Brain microvascular endothelial cell (primary cell): ENCODE measurements at places on chromosomes 16 and 17.

- DNase-seq: peak; percentile 65
Measured at GRCh38 chr16:28067604-28068379, 4.3 kb upstream of the GSG1L start.

DNA sequence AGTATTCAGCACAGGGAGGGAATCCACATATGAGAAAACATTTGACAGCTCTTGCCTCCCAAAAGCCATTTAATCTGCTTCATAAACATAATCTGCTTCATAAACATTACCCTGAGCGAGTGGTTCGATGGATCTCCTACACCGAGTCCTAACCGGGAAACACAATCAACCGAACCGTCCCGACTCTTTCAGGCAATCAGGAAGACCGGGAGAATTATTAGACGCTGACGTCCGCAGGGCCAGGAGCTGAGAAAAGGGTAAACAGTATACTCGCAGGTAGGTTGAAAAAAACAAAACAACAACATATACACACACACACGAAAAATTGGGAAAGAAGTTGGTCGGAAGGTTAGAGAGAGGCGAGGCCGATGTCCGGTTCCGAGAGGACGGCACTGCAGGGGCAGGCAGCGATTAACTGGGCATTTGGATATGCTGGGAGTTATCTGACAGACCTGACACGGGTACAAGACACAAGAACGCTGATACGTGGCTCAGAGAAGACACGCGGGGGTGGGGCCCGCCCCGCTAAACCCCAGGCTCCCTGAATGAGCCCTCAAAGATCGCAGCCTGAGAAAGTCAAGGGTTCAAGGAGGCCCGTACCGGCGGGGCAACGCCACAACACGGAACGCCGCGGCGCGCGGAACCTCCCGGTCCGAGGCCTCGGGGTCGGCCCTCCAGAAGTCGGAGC lies 585 bp downstream of the AP1G1 start:
- DNase-seq: peak; percentile 30

- DNase-seq: no peak
Measured at GRCh38 chr16:1050516-1050915, 22.0 kb upstream of the SSTR5 start.

DNA sequence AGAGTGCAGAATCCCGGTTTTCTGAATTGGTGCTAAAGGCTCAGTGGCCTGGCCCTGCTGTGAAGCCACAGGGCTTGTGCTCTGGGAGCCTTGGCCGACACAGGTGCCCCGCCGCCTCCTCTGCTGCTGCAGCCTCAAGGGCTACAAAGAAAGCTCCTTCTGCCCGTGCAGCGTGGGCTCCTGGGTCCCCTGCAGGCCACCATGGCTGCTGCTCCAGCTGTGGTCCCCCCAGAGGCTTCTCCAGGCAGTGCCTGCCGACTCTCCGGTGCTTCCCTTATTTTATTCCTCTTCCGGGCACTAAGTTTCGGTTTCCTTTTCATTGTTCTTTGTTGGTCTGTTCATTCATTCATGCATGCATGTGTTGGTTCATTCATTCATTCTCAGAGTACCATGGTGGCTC lies 53.1 kb downstream of the CMIP start:
- DNase-seq: no peak

DNA sequence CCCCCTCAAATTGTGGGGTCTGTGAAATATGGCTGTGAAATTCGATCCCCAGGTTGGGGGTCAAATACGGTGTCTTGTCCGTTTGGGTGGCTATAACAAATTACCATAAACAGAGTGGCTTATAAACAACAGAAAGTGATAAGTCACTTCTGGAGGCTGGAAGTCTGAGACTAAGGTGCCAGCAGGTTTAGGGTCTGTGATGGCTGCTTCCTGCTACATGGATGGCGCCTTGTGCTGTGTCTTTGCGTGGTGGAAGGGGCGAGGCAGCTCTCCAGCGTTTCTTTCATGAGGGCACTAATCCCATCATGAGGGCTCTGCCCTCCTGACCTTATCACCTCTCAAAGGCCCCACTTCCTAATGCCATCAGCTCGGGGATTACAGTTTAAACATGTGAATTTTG lies 120.0 kb downstream of the IRF8 start:
- no peak for DNase-seq

GRCh38 chr17:58747674-58748073 lies 8.0 kb upstream of the PPM1E start:
- DNase-seq: no peak

DNA sequence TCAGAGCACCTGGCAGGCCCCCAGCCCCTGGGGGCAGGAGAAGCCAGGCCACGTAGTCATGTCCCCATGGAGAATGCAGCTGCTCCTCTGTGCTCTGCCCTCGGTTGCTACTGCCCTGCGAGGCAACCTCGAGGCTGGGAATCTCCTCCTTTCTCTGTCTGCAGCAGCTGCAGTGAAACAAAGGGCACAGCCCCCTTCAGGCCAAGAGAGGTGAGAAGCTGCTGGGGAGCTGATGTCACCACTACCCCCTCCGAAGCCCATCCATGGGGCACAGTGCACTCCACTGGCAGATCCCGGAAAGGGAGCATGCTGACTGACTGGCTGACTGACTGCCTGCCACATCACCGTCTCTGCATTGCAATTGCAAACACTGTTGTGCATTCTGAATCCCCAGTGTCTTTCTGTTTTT lies 103.7 kb downstream of the GRIN2A start:
- DNase-seq: no peak

DNA sequence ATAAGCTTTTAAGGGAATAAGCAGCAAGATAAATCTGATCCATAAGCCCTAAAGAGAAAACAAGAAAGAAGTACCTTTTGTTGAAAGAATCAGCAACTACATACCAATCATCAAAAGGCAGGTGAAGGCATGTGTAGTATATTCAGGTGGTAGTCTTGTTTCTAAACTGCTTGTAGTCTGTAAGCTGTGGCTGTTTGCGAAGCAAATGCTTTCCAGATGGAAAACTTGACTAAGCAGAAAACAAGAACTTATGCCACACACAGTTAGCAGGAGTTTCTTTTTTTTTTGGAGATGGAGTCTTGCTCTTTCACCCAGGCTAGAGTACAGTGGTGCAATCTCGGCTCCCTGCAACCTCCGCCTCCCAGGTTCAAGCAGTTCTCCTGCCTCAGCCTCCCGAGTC lies 5.7 kb downstream of the CBX1 start:
- DNase-seq: no peak

- no peak for DNase-seq
Measured at GRCh38 chr17:48310748-48311213, 119.2 kb downstream of the SKAP1 start.

- DNase-seq: no peak
Measured at GRCh38 chr16:79810449-79811189, 210.1 kb upstream of the MAF start.

DNA sequence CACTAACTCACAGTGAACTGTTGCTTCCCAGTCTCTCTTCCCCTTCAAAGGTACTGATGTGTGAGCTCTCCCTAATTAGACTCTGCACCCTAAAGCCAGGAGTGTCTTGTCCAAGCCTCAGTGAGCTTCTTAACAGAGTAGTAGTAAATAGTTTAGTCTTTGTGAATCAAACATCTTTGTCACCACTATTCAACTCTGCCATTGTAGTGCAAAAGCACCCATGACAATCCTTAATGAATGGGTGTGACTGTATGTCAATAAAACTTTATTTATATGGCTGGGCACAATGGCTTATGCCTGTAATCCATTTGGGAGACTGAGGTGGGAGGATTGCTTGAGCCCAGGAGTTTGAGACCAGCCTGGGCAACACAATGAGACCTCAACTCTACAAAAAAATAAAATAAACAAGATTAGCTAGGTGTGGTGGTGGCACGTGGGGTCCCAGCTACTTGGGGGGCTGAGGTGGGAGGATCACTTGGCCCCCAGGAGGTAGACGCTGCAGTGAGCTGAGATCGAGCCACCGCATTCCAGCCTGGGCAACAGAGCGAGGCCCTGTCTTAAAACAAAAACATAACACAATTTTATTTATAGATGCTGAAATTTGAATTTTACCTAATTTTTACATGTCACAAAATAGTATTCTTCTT lies 45.5 kb upstream of the TNRC6A start:
- no peak for DNase-seq

DNA sequence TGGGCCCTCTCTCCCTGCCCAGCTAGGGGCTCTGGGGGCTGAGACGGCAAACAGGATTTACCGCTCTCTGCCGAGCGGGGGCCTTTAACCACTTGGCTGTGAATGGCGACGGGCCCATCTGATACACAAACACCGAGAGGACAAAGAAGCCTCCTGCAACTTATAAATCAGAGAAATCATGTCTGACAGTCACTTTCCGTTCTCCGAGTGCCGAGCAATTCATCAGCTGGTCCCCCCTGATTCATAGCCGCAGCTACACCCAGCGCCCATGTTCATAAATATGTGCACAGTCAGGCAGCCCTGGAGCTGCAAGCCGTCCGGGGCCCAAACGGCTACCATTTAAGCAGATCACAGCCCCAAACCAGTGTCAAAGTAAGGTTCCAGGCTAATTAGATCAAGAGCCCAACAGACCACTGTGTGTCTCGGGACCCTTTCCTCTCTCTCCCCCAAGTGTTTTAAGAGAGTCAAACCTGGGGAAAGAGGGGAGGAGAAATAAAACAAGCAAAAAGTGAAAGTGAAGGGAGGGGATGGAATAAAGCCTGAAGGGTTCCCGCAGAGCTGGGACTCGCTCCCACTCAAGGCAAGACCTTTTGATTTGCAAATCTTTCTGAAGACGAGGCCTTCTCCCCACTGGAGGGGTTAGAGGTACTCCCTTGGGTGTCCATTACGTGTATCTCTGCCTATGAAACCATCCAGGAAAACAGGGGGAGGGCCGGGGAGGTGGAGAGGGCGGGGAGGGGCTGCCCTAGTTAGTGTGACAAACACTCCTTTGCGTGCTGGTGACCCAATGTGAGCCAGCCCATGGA lies 154.7 kb downstream of the C16orf78 start:
- peak; percentile 1 for DNase-seq

DNA sequence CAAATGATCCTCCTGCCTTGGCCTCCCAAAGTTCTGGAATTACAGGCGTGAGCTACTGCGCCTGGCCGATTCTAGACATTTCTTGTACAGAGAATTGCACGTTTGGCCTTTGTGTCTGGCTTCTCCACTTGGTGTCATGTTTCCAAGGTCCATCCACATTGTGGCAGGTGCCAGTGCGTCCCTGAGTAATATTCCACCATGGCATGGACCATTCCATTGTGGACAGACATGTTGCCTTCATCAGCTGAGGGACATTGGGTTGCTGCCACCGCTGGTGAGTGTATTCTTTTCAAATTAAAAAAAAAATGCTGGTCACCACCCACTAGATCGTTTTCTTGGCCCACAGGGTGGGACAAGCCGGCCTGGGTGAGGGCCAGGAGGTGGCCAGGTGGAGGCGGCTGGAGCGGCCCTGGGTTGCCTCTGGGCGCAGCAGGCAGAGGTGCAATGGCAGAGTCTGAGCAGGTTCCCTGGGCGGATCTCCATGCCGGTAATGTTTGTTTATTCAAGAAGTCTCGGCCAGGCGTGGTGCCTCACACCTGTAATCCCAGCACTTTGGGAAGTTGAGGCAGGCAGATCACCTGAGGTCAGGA lies 274.1 kb downstream of the SEC14L1 start:
- no peak for DNase-seq

DNA sequence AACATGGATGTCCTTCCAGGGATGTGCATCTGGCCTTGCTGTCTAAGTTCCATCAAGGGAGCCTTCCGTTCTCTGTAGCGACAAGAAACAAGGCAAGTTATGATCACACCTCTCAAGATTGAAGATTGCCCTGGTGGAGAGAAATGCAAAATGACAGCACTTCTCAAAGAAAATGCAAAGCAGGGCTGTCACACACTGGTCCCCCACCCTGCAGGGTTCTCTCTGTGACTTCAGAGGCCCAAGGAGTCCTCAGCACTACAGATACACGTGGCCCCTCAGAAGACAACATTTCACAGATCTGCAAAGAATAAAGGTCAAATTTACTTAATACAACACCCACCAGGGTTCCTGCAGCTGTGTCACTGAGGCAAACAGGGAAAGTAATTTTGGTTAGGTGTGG lies 60.7 kb upstream of the TEX2 start:
- DNase-seq: no peak

- no peak for DNase-seq
Measured at GRCh38 chr16:24989494-24989893, 25.7 kb downstream of the ARHGAP17 start.

GRCh38 chr16:10206215-10206614 lies 24.0 kb upstream of the GRIN2A start:
- DNase-seq: no peak

DNA sequence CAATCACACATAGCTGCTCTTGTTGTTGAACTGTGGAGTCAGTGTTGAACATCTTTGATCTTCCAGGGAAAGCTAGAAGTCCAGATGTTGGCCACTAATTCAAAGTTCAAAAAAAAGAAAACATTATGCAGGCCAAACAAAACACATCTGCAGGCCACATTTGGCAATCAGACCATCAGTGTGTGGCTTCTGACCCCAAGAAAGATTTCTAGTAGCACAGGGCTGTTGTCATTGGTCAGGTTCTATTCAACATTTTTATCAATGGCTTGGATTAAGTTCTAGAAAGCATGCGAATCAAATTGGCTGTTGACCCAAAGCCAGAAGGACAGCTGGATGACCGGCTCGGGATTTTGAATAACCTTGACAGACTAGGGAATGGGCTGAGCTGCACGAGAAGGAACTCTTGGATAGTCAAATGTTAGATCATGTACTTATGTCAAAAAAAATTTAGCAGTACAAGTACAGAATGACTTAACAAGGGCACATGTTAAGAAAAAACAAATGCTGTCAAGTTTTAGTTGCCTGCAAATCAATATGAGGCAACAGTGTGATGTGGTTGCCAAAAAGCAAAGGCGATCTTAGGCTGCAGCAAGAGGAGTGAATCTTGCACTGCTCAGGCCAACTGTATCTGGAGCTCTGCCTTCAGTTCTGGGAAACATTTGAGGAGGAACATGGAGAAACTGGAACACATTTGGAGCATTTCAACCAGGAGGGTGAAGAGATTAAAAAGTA lies 187.6 kb downstream of the RGS9 start:
- DNase-seq: no peak

DNA sequence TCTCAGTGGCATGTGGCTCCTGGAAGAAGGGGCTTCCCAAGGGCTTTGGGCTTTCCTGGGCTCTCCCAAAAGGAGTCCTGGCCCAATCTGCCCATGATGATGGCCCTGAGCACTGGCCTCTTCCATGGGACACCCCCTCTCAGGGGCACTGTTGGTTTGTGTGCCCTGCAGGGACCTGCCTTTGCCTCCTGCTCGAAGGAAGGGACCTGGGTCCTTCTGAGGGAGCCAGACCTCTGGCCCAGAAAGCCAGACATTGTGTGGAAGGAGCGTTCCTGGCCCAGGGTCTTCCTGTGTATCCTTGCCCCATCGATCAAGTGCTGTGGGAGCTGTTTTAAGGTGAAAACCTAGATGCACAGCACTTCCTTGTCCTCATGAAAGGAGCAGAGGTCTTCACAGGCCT lies 1689.3 kb downstream of the TP53TG3F start:
- no peak for DNase-seq

GRCh38 chr17:69424287-69425041 lies 10.0 kb downstream of the MAP2K6 start:
- no peak for DNase-seq
